Ureter (tissue), 1 donor: ENCODE measurements at places on chromosomes 6 and 20. TPM values are rescaled to one million over a fixed set of nuclear protein-coding genes. Genes with fewer than 3 reads are reported as not detected.

Gene POU5F1
- 9.5 TPM for total RNA-seq

- DNase-seq, result no peak
These were observed 54.3 kb upstream of the NOX3 start for GRCh38 chr6:155509743-155510475.

Gene TAF4
- 31.3 TPM for total RNA-seq

Gene ATXN1
- 63.7 TPM for total RNA-seq

DNA sequence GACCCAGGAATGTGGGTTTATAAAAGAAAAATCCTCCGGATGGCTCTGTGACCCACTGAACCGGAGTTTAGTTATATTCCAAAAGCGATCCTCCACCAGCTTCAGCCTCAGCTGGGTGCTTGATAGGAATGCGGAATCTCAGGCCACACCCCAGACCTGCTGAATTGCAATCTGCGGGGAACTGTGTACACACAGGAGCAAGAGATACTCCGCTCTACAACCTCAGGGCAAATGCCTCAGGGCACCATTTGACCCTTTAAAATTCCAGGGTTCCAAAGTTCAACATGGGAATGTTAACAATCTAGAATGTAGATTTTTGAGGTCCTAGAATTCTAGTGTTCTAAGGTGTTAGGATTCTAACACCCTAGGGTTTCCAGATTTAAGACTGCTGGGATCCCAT, 10.8 kb downstream of the BPIFA2 start:
- peak; percentile 77 for DNase-seq

Gene MCHR2
- not detected for total RNA-seq
